Activated T-helper 17 cell treated with anti-CD3 and anti-CD28 coated beads, Interleukin-2, amount 50 U/mL, for 72 hours (primary cell): ENCODE measurements at places on chromosomes 16 and 17. TPM values are rescaled to one million over a fixed set of nuclear protein-coding genes. Genes with fewer than 3 reads are reported as not detected.

DNA sequence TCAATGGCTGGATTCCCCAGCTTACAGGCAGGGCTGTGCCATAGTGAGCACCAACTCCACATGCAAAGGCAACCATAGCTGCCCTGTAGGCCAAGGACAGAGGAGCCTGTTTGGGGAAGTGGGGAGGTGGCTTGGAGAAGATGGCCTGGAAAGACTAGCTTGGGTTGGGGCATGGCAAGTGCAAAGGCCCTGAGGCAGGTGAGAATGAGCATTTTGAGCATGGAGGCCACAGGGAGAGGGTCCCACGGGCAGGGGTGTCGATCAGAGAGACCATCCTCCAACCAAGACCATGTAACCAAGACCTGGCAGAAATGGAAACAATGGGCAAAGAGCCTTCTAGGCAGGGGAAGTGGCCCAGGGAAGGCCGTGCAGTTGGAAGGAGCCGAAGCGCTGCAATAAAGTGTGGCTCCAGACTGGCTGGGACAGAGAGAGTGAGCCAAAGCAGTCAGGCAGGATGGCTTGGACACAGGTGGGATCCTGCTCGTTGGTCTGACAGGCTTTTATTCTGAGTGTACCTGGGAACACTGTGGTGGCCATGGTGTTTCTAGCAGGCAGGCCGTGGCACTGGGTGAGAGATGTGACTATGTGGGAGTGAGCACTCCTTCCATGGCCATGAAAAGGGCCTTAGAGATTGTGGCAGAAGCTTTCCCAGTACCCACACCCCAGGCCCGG, 24.8 kb upstream of the MPRIP start:
- no peak for ATAC-seq

GRCh38 chr17:16937431-16937830, 34.5 kb downstream of the TNFRSF13B start:
- no peak for ATAC-seq

DNA sequence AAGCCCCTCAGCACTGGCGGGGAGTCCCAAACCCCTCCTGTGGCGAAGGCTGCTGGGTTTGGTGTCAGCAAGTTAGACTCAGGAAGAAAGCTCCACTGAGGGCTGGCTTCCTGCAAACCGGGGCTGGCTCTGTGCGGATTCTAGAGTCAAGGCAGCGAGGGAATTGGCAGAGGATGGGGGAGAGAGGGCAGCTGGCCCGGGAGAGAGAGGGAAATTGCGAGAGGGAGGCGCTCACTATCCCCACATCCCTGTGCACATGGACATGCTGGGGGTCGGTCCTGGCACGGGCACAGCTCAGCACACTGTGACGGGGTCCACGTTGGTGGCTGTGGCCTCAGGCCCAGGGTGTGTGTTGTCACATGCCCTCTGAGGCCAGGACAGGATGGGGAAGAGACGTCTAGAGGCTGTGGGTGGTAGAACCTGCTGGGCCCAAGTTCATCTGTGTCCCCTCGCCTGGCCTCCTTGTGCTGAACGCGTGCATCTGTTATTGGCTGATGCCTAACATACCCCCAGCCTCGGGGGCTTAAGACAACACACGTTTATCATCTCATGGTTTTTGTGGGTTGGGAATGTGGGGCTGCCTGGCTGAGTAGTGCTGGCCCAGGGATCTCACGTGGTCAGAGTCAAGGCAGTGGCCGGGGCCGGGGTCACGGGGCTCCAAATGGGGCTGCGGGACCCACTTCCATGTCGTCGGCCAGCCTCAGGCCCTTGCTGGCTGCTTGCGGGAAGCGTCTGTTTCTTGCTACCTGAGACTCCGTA, 16.7 kb upstream of the JPH3 start:
- no peak for ATAC-seq

- ATAC-seq, result no peak
Measured at GRCh38 chr17:78724544-78724943, 57.5 kb downstream of the CYTH1 start.

- ATAC-seq, result no peak
Measured at GRCh38 chr16:4588386-4588785, 26.3 kb downstream of the UBALD1 start.

DNA sequence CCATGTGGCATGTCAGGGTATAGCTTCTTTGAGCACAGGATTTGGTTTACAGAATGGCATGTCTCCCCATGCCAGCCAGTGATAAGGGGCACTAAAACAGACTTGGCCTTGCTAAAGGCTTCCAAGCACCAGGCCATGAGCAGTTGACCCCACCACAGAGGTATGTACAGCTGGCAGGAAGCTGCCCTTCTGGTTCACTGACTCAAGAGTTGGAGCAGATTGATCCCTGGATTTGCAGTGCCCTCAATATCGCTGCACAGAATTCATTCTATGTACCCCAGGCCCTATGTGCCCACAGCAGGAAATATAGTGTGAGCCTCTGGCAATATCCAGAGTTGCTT, 24.3 kb downstream of the HLF start:
- ATAC-seq, result no peak

DNA sequence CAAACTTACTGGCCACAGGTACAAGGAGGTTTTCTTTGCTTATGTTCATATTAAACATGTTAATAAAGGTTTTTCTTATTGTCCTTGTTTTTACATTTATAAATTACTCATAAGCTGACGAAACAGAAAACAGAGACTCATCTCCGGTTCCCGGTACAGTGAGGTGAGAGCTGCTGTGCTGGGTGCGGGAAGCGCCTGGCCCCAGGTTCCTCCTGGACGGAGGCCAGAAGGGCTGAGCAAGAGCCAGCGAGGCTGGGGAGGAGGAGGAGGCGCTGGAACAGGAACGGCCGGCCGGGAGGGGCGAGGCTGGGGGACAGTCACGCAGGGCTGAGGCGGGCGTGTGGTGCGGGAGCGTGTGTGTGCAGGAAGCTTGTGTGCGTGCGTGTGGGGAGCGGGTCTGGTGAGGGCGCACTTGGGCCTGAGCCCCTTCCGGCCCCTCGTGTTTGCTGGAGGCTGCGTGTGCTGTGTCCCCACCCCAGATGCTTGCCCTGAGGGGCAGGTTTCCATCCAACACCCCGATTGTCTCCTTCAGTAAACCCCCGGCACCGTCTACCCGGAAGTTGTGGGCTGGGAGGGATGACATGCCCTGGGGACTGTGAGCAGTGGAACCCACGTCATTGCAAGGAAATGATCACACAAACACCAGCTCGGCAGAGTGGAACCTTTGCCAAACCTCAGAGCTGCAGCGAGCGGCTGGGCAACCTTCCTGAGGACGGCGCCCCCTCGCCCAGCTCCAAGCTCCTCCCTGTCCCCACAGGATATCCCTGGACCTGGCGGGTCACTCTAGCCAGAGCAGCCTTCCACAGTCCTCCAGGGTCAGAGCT, 19.5 kb downstream of the CD7 start:
- peak; percentile 74 for ATAC-seq

GRCh38 chr17:73941919-73942530, 261.5 kb upstream of the RPL38 start:
- no peak for ATAC-seq

DNA sequence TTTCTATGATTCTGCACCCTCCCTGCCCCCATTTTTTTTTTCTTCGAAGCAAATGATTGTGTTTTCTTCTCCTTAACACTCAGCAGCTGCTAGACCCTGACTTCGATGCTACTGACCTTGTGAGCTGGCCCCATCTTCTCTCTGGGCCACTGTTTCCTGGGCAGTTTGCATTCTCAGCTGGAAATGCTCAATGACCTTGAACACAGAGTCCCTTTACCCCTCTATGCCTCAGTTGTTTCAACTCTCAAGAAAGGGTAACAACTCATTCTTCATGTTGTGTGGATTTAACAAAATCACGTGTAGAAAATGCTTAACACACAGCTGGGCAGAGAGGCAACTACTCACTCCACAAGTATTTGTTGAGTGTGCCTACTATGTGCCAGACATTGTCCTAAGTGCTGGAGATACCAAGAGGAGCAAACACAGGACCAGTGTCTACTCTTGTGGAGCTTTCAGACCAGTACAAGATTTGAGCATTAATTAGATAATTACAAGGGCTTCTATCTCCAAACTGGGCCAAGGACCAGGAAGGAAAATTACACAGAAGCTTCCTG, 66.2 kb downstream of the IQCK start:
- no peak for ATAC-seq

DNA sequence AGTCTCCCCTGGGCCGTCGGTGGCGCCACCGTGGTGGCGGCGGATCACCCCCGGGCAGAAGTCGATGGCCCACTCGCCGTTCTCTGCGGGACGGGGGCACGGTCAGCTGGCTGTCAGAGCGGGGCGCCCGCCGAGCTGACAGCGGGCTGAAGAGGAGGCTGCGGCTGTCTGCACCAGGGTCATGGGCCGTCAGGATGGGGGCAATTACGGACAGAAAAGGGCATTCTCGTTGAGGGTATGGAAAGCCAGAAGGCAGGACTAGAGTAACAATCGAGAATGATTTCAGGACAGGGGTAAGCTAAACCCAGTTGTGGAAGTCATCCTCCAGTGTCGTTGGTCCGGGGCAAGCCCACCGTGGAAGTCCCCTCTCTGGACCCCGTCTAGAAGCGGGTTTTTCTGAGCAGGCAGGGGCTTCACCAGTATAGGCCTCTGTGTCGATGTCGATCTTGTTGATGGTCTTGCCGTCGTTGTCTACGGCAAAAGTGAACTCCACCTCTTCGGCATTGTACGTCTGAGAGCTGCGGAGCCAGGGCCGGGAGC, 1.7 kb downstream of the CHRNE start:
- no peak for ATAC-seq

- ATAC-seq, result no peak
Measured at GRCh38 chr16:30060836-30061554, 4.6 kb upstream of the ALDOA start.

GRCh38 chr16:62913333-62913732, 877.1 kb upstream of the CDH8 start:
- no peak for ATAC-seq

DNA sequence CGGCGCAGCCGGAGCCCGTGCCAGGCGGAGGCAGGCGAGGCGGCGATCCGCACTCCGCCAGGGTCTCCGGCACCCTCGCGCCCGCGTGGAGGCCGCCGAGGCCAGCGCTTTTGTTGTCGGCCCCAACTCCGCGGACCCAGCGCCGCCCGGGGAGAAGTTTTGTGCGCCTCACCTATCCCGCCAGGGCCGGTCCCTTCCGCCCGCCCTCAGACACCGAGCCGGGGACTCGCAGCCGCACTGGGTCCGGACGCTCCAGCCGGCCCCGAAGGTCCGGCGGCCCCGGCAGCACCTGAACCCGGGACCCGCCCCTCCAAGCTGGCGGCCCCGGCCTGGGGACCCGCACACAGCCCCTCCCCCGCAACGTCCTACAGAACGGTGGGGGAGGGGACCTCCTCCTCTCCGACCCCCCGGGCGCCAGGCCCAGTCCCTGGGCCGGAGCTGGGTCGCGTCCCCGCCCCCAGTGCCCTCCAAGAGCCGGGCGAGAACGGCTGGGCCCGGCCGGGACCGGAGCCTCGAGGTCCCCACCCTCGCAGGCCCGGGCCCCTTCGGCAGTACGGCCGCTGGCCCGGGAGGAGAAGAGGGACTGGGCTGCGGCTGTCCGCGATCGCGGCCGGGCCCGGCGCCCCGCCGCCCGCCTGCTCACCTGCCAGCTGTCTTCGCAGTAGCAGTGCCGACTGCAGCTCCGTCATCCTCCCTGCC, 698 bp downstream of the UBE2G1 start:
- peak; percentile 13 for ATAC-seq

DNA sequence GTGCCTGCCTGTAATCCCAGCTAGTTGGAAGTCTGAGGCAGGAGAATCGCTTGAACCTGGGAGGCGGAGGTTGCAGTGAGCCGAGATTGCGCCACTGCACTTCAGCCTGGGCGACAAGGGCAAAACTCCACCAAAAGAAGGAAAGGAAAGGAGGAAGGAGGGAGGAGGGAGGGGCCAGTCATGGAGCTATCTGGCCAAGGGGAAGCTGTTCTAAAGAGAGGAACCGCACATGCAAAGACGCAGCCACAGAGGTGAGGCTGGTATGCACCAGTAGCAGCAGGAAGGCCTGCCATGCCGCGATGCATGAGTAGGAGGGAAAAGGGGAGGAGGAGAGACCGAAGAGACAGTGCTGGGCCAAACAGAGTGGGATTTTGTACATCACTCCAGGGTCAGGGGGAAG, 35.9 kb downstream of the HSBP1 start:
- no peak for ATAC-seq

DNA sequence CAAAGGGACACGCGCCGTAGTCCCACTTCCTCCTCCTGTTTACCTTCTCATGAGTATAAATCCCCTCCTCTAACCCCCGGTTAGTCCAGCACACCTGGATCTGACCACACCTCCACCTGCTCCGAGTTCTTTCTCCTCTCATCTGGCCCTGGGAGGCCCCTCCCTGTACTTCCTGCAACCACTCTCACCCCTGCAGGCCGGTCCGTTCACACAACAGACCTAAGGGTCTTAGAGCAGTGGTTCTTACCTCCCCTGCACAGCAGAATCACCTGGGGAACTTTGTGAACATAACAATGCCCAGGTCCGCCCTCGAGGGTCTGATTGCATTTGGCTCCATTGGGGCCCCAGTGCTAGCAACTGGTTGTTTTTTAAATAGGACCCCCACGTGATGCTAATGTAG, 24.8 kb downstream of the TMEM114 start:
- no peak for ATAC-seq

MYH13 gene
- total RNA-seq, result not detected

SLC52A1 gene
- total RNA-seq, result 0.26 TPM

PRAC2 gene
- not detected for total RNA-seq

PRR35 gene
- not detected for total RNA-seq

BRIP1 gene
- 19.0 TPM for total RNA-seq

HOXB4 gene
- 2.6 TPM for total RNA-seq

KRTAP2-2 gene
- total RNA-seq, result not detected

CCL16 gene
- total RNA-seq, result not detected

UMOD gene
- total RNA-seq, result not detected
